Occipital lobe (tissue), 3 donors: ENCODE measurements at places on chromosomes 7 and 10.

DNA sequence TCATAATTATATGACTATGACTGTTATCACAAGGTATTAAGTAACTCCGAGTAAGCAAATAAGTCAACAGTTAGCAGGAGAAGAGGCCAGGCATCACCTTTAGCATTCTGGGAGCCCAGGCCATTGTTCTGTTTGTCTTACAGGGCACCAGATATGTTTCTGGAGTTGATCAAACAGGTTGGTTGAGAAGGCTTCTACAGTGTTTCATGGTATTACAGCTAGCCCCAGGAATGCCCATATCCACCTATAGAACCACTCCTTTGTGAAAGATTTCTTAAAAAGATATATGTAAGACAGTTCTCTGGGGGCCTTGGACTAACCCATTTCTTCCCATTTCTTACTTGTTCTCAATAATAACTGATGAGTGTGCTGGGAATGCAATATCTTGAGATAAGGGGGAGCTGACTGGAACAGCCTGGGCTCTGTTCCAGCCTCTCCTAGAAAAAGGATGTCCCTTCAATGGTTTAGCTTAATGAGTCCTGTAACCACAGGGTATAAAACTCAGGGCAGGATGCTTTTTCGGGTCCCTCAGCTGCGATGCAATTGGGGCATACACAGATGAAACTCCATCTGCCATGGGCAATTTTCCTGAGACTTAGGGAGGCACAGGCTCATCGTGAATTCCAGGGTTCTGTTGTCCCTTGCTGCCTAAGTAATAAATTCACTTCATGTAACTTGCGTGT, 286.4 kb downstream of the BAMBI start:
- no peak for DNase-seq

- no peak for DNase-seq
Measured at GRCh38 chr10:36534471-36535002, 590.9 kb upstream of the ANKRD30A start.

DNA sequence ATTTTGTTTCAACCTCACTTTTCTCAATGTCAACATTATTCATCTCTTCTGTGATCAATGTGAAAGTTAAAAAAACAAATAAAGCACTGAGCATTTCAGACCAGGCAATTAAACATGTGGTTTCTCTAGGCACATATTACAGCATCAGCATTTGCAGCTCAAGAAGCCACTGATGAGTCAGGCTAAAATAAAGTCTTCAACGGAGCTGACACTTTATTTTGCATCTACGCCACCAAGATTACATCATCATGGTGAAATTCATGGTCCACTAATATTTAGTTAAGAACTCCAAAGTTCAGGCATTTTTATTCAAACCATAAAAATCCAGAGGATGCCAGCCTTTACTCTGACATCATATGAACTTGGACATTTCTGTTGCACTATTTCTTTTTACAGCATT, 33.0 kb downstream of the MAGI2 start:
- no peak for DNase-seq

- DNase-seq = no peak
Measured at GRCh38 chr7:26293569-26294308, 2.1 kb downstream of the SNX10 start.

DNA sequence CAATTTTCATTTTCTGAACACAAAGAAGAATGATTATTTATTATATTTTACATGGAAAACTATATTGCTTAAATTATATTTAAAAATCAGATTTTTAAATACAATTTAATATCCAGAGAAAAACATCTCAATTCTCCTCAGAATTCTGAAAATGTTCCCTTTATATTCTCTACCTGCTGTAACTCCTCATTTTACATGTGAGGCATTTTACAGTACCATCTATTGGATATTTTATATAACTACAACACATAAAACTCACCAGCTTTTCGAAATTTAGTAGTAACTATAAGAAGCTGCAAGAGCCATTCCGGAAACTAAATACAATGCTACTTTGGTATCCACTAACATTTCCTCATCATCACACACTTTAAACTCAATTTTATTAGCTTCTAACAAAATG, 264.6 kb downstream of the DGKB start:
- DNase-seq = no peak
